ENCODE measurements at places on chromosomes 13 and 19. TPM values are rescaled to one million over a fixed set of nuclear protein-coding genes. Genes with fewer than 3 reads are reported as not detected.

CFD gene
- not detected for total RNA-seq

SUGP2 gene
- total RNA-seq: 17.4 TPM

ZNF132 gene
- 1.6 TPM for total RNA-seq

APOC4 gene
- total RNA-seq: not detected

C19orf25 gene
- total RNA-seq: 39.1 TPM

ELSPBP1 gene
- total RNA-seq: not detected

NCAN gene
- total RNA-seq: not detected

CEACAM4 gene
- not detected for total RNA-seq

C19orf85 gene
- not detected for total RNA-seq

ADAMTSL5 gene
- 11.0 TPM for total RNA-seq

CEACAM5 gene
- total RNA-seq: not detected

JAK3 gene
- total RNA-seq: 1.6 TPM

C1QTNF9 gene
- total RNA-seq: not detected

MEIOSIN gene
- total RNA-seq: not detected

ZNF85 gene
- 1.4 TPM for total RNA-seq

KCNN1 gene
- total RNA-seq: not detected

CNFN gene
- 4.1 TPM for total RNA-seq

PPP1R12C gene
- 38.4 TPM for total RNA-seq

MISP3 gene
- 0.08 TPM for total RNA-seq

LYL1 gene
- 0.53 TPM for total RNA-seq

ERCC5 gene
- 48.4 TPM for total RNA-seq

LHB gene
- total RNA-seq: not detected

HSH2D gene
- not detected for total RNA-seq

S1PR4 gene
- 0.16 TPM for total RNA-seq

FBN3 gene
- not detected for total RNA-seq

CTXN1 gene
- total RNA-seq: 0.86 TPM

BEST2 gene
- total RNA-seq: 0.39 TPM

GNA15 gene
- total RNA-seq: 264 TPM
